Left lung (tissue), 14 donors: ENCODE measurements at places on chromosomes 6 and 20. TPM values are rescaled to one million over a fixed set of nuclear protein-coding genes. Genes with fewer than 3 reads are reported as not detected.

DNA sequence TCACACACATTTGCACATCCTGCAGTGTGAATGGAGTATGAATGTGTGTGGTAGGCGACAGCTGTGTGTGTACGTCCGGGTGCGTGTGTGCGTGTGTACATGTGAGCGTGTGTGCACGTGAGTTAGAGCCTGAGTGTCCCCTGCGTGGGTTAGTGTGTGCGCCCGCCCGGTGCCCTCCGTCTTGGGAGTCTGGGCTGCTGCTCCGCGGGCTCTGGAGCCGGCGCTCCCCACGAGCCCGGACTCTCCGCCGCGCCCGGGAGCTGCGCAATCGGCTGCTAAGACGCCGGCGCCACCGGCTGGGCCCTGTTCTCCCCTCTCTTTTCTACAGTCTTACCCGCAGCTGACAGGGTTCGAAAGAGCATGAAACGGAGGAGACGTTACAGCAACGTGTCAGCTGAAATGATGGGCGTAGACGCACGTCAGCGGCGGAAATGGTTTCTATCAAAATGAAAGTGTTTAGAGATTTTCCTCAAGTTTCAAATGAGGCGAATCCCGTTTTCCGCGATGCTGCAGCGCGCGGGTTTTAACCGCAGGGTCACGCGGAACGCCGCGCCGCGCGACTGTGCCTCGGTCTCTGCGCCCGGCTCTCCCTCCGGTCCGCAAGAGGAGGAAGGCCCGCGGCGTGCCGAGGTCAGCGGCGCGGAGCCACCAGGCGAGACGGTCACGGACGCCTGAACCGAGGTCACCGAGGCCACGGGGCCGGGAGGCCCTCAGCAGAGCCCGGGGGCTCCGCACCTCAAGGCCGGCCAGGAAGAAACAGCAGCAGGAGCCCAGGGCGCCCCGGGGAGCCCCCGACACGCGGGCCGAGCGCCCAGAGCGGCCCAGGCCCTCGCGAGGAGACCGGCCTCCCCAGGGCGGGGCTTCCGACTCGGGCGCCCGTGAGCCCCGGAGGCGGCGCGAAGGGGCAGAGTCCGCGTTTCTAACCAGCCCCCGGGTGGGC, 95.3 kb upstream of the BHLHE23 start:
- peak; percentile 79 for DNase-seq

DNA sequence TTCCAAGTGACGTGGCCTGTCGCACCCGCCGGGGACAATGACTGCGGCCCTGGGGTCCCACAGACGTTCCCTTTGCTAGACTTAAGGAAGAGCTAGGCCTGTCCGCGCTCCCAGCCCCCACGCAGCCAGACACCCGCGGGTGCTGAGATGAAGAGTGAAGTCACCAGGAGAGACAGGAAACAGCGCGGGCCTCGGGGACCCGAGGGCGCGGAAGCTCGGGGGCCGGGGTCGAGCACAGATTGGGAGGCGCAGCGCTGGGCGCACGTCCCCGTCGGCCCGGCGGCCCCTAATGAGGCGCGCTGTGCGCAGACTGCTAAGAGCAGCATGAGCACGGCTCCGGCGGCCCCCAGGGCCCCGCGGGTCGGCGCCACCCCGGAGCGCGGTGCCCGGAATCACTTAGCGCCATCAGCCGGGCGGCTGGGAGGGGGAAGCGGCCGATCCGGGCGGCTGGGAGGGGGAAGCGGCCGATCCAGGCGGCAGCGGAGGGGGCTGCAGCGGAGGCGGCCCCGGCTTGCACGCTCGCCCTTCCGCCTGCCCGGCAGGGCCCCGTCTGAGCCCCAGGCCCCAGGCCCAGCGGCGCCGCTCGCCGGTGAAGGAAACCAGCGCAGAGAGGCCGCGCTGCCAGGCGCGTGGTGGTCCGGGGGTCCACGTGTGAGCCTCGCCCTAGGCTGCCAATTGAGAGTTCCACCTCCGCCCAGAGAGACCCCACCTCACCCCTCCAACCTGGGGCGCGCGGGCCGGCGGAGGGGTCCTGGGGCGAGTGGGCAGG, 8.3 kb upstream of the AVP start:
- no peak for DNase-seq

DNA sequence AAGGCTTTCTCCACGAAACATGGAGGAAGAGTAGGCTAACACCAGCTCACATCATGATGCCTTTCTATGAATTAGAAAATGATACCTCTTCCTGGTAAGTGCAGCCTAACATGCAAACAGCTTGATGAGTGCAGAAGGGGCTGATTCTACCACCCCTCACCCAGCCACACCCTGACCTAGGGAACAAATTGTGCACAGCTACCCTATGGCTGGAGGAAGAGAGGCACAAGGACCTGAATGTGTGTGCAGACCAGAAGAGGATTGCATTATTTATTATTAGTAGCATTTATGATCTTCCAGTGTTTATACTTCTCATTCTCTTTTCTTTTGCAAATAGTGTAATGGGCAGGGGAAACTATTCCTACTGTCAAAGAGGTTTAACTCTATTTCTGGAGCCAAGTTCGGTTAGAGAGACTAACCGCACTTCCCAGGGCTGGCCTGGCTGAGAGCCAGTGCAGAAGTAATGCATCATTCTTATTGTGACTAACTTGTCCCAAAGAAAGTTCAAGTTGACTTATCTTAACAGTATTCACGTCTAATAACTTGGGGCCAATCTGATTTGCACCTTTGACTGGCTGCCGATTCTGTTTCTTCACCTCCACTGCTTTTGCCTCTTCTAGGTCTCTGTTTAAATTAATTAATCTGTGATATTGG, 237.5 kb downstream of the CD83 start:
- peak; percentile 15 for DNase-seq

The DUSP15 gene
- polyA plus RNA-seq: 10.3 TPM

GRCh38 chr6:56787209-56787608, 144.5 kb upstream of the DST start:
- DNase-seq: no peak

- no peak for DNase-seq
These were observed 4.9 kb upstream of the UQCC2 start for GRCh38 chr6:33716379-33716778.

DNA sequence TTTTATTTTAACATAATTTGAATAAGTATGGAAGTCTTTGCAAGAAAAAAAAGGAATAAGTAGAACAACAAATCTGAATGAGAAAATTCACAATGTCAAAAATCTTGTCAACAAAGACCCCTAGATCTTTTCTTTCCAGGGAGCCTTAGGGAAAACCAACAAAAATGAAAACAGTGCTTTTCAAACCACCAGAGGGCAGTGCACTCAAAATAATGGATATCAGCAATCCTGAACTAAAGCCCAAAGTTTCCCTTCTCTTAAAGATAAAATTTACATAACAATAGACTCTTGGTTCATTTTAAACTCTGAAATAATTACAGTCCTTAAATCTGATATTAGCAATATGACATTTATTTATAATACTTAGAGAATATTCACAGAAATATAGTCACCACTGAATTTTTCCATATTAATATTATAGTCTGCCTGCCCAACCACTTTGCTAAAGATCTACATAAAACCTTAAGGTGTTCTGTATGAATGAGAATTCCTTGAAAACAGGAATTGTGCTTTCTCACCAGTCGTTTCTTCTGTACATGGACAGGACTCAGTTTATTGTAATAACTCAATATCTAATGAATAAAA, 105.3 kb upstream of the BMP5 start:
- DNase-seq: peak; percentile 71

DNA sequence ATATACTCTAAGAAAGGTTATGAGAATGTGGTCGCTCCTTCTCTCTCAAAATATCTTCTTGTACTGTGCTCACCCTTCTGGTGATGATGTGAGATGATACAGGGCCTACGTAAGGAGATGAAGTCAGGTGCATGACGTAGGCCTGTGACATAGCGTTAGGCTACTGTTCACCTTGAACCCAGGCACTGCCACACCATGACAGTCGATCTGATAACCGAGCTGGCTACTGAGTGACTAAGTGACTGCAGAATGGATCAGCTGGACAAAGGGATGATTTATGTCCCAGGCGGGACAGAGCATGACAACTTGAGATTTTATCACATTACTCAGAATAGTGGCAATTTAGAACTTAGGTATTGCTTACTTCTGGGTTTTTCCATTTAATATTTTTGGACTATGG, 11.2 kb downstream of the SLC24A3 start:
- DNase-seq: no peak

DNA sequence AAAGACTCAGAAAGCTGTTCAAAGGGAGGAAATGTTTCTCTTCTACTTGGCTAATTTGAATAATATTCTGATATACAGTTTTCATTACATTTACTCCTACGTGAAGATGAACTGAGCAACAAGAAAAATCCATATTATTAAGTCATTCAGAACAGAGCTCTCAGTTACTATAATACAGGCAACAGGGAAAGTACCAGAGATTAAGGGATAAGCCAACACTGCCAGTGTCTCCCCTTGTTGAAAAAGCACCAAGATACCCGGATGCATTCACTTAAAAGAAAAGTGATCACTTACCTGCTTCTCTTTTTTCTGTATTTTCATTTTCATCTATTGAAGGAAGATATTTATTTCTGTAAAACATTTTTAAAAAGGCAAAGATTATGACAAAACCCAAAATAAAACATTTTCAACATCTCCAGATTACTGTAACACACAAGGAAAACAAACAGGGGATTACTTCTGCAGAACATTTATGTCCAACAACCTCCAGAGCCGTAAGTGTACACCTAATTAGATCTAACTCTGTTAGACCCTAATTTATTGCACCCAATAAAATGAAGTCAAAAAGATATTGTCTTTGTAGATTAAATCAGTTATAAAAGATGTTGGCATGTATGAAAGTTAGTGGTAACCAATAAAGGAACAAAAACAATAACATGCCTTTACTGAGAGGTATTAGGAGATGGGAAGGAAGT, 67.0 kb downstream of the CHD6 start:
- no peak for DNase-seq

DNA sequence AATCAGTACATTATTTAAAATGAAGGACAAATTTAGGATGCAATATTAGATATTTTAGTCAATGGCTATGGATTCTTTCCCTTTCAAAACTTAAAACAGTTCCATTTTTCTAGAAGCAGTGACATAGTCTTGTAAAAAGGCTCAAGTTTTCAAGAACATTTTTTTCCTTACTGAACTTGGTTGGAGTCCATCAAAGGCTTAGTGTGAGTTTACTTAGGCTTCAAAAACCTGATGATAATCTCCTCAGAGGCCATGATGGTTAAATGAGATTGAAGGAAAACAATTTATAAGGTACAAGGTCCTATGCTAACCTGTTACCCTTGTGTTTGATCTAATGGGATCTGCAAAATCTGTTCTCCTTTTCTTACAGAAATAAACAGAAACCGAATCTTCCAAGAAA, 531.8 kb downstream of the UTRN start:
- DNase-seq: no peak

- no peak for DNase-seq
These were observed 102.3 kb downstream of the HTR1B start for GRCh38 chr6:77361018-77361417.

DNA sequence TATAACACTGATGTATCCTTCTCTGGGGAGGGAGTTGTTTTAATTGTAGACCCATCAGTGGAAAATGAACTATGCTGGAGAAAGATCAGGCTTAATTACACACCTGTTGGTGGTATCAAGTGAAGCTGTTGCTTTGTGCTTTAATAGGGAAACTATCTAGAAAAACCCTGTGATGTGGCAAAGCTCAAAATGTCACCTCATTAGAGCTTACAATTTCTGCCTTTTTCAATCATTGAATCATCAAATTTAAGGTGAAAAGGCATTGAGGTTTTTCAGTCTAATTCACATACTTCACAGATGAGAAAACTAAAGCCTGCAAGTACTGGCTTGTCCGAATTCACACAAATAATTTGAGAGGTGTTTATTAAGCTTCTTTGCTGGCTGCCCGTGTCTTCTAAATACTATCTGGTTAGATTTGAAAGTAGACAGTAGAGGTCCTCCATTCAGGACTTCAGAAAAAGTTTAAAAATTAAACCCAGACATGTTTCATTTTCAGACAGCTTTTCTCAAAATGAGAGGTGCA, 143.3 kb upstream of the MAP3K7 start:
- no peak for DNase-seq

The ADGRF4 gene
- 0.28 TPM for polyA plus RNA-seq

DNA sequence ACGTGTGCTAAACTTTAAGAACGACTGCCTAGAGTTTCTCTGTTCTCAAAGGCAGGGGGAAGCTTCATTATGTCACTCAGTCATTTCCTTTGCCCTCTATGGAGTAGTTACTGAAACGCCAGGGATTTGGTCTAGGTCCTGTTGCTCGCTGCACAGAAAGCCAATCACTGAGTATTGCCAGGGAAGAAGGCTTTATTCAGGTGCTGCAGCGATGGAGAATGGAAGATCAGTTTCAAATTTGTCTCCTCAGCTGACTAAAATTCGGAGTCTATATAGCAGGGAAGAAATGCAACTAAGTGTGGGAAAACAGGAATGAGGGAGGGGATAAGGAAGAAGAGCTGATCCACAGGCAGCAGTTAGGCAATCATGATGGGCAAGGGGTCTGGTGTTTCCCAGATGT, 75.8 kb downstream of the QRSL1 start:
- no peak for DNase-seq

DNA sequence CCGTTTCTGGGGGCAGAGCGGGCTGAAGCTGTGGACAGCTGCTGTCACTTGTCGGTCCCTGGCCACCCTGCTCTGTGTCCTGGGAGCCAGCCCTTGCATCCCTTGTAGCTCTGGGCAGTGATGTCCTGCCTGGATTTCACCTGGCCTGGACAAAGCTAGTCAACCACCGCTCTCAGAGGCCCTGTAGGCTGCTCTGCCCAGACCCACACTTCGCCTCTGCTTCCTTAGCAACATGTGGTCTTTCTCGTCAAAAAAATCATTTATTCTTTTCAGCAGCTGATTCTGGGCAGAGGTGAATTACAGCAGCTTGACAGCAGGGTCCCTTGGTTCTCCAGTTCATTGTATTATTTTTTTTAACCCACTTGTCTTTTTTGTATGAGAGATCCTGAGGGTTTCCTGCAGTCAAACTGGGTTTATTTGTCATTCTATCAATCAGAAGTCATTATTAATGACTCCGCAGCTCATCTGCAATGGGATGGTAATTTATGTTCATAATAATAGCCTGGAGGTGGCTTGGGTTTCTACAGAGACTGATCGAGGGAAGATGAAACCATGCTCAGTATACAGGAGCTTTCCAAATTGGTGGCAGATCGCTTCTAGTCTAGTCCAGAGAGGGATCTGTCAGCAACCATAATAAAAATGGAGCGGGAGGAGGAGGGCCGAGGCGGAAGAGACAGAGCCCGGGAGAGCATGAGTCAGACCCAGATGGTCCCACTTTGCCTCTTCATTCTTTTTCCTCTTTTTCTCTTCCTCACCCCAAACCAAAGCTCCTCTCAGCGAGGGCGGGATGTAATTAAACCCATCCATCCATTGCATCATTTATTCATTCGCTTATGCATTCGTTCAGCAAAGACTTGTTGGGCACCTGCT, 22.4 kb downstream of the EDN3 start:
- DNase-seq: no peak
